ENCODE measurements at places on chromosomes 12 and 14.

DNA sequence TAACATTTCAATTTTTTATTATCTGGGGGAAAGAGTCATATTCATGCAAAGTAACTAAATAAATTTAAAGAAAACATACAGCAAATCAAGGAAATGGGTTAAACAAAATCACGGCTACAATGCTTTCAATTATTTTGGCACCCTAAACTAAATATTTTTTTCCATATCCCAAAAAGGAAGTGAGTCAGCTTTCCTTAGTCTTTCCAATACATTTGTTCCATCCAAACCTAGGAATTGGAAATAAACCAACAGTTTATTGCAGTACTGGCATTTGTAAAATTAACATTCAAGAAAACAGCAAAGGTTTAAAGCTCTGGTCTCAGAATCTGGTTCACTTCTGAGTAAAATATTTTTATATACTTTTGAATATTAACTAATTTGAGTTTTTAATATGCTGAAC lies 89.2 kb downstream of the BCL2L14 start:
- no peak for DNase-seq

GRCh38 chr14:103544388-103545218 lies 15.6 kb downstream of the TRMT61A start:
- no peak for DNase-seq

DNA sequence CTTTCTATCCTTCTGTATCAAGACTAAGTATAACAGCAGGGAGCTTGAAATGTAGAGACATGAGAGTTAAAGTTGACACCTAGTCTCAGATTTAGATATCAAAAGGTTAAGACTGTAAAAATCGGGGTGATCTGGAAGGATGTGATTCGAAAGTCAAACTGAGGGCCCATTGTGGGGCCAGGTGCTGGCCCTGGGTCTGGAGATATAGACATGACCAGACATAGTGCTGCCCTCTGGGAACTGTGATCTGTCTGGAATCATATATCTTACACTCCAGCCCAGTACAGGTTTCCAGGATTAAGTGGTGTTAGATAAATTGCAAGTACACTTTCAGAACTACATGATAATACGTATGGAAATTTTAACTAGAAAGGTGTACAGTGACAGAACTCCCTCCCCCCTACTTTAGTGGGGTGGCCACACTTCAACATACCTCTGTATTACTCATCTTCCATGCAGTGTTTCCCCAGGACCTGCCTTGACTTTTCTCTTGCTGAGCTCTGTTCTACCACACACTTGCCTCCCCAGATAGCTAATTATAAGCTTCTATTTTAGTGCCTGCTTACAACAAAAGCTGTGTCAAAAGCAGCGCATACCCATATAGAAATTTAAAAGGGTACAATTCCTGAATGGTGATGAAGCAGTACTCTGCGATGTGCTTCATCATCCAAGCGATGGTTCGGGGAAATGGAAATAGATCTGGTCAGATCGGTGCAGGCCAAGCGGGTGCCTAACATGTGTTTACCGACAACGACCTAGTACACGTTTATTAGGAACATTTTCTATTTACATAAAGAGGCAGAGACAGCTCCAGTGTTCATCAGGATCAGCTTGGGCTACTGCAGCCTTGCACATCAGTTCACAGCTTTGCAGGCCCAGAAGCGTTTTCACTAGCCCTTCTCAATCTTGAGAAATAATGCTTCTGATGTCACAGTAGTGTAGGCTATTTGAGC lies 68.7 kb downstream of the ARF6 start:
- DNase-seq, result no peak

DNA sequence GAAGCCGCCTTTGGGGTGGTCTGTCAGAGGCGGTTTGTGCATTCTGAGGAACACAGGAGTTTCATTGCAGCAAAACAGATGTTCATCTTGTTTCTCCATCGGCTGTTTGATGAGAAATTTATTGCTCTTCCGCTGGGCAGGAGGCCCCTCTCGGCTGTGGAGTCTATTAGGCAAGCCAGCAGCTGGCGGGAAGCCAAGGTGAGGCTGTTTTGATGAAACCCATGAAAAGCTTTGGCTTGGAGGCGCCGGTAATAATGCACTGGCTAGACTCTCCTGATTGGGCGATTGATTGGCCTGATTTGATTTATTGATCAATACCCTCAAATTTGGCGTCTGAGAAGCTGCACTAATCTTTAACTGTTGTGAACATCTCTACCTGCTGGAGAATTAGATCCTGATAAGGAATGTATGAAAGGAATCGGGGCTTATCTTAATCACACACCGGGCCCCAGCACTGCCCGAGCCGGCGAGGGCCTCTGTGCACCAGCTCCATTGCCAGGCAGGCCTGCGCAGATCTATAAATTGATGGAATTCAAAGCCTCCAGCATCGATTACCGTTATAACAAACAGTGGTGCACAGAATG lies 187.7 kb downstream of the PHETA1 start:
- no peak for DNase-seq

DNA sequence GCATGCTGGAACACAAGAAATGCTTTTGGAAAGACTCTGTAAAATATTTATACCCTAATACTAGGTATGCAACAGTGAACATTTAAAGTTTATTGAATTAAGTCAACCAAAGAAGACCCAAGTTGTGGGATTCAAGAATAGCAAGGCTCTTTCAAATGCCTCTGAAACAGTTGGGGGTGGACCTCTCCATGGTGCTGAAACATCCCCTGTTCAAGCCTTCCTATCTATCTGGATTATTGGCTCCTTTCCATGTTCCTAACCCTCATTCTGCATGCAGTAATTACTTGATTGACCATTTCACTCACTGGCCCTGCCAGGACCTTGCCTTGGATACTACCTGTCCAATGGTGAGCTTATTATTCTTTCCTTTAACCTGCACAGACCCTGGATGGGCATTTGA lies 349.7 kb downstream of the NRXN3 start:
- DNase-seq, result no peak

- DNase-seq, result no peak
These were observed 101.2 kb upstream of the SLC16A7 start for GRCh38 chr12:59494617-59495016.

DNA sequence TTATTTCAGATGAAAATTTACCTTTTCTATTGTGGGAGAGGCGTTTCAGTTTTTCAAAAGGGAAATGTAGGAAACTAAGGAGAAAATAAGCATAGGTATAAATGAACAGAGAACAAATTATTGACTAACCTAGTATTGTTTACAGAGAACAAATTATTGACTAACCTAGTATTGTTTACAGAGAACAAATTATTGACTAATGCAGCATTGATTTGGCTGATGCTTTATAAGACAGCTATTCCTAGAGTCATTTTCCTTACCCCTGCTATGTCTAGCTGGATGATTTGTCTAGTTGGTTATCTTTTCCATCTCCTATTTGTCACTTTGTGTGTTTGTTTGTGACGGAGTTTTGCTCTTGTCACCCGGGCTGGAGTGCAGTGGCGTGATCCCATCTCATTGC lies 22.6 kb downstream of the TMPO start:
- DNase-seq, result no peak

DNA sequence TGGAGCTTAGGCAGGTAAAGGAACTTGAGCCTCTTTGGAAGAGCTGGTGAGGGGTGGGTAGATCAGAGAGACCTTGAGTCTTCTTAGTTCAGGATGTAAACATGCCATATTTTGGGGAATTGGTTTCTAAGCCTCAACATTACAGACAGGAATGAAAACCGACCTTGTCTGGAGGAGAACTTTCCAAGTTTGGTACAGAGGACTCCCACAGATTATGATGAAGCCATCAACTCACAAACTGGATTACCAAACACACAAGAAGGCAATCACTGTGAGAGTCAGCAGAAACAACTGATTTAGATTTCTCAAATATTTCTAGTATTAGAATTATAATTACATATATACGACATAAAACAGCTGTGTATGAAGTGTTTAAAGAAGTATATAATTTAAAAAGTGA lies 22.3 kb upstream of the AMN1 start:
- no peak for DNase-seq

DNA sequence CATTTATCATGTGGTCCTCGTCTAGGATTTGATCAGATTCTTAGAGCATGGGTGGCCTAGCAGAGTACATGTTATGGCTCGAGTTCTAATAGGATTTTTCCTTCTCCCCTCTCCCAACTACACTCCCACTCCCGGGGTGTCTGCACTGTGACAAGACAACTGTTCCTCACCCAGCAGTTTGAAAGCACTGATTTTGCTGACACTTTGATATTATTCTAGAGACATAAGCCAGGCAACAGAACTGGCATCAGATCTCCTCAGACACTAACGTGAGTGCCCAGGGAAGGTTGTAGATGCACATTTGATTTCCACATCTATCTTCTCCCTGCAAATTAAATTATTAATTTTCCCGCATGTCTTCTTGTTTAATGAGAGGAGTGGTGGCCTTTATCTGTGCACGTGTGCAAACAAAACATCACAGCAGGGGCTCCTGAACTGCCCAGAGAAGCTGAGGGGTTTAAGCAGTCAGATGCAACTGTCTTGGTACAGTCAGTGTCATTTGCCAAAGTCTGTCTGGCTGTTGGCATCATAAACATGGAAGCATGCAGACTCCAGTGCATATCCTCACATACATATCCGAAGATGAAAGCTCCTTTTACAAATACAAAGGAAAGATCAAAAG lies 491.8 kb downstream of the NPAS3 start:
- no peak for DNase-seq

GRCh38 chr12:127144770-127145169 lies 1122.2 kb upstream of the TMEM132C start:
- no peak for DNase-seq

- DNase-seq, result no peak
These were observed 59.6 kb downstream of the TSPAN9 start for GRCh38 chr12:3136641-3137267.

All from Panc1 (cell line).